Psoas muscle (tissue), 8 donors: ENCODE measurements at places on chromosomes 1 and 21. TPM values are rescaled to one million over a fixed set of nuclear protein-coding genes. Genes with fewer than 3 reads are reported as not detected.

ADAM30 gene
- not detected for polyA plus RNA-seq

SPRR2D gene
- not detected for polyA plus RNA-seq

UQCRHL gene
- 7.1 TPM for polyA plus RNA-seq

RHOU gene
- 18.9 TPM for polyA plus RNA-seq

C1orf167 gene
- polyA plus RNA-seq: 2.5 TPM

NOS1AP gene
- 0.18 TPM for polyA plus RNA-seq

MINDY1 gene
- polyA plus RNA-seq: 16.2 TPM

FCRL1 gene
- not detected for polyA plus RNA-seq

RGS13 gene
- 0.03 TPM for polyA plus RNA-seq

DAB1 gene
- polyA plus RNA-seq: 0.04 TPM

CA6 gene
- not detected for polyA plus RNA-seq

C1QTNF12 gene
- polyA plus RNA-seq: 0.98 TPM

LCA5L gene
- 5.3 TPM for polyA plus RNA-seq

CHAF1B gene
- 10.4 TPM for polyA plus RNA-seq

PLPP3 gene
- 46.3 TPM for polyA plus RNA-seq

LCE3E gene
- polyA plus RNA-seq: not detected

WNT3A gene
- not detected for polyA plus RNA-seq

NUAK2 gene
- polyA plus RNA-seq: 0.22 TPM

FAM131C gene
- 0.01 TPM for polyA plus RNA-seq

GJA9 gene
- polyA plus RNA-seq: not detected

CSF3R gene
- polyA plus RNA-seq: 1.6 TPM

PPIAL4G gene
- polyA plus RNA-seq: not detected

LCE7A gene
- not detected for polyA plus RNA-seq
